ENCODE measurements at places on chromosomes 3 and 15.

- peak; percentile 46 for DNase-seq
These were observed 10.0 kb upstream of the MBNL1 start for GRCh38 chr3:152258448-152259393.

GRCh38 chr3:38019658-38020341 is 9.6 kb downstream of the PLCD1 start:
- DNase-seq = no peak

GRCh38 chr3:60774617-60775016 is 476.6 kb downstream of the FHIT start:
- DNase-seq = no peak

DNA sequence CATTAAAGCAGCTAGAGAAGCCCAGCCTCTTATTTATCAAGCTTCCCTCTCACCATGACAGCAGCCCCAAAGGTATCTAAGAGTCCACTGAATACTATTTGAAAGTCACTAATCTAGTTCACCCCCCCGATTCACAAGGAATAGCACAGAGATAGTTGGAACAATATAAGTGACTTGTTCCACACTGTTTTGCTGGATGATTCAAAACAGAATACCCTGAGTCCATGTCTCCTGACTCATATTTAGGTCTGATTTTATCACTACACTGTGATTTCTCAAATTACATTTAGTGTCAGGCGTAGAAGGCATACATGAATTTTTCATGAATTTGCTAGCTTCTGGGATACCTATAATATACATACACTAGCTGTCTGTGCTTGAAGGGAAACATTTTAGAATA is 18.7 kb upstream of the EOGT start:
- no peak for DNase-seq
